ENCODE measurements at places on chromosomes 5 and 9. TPM values are rescaled to one million over a fixed set of nuclear protein-coding genes. Genes with fewer than 3 reads are reported as not detected.

DNA sequence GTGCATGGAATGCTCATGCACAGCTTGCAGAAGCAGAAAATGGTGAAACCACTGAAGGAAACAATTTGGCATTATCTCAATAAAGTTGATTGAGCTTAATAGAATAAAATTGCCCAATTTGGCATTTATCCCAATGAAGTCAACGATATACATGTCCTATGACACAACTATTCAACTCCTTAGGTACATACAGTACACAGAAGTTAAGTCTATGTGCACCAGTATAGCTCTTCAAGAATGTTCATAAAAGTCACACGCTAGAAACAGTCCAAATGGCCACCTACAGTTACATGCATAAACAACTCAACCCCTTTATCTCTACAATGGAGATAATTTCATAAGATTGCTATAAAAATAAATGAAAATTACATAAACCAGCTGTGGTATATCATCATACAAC lies 184.5 kb downstream of the DENND1A start:
- no peak for DNase-seq

Gene CLIC3
- 8.4 TPM for total RNA-seq

- DNase-seq: no peak
Measured at GRCh38 chr9:110626101-110626829, 42.3 kb upstream of the MUSK start.

DNA sequence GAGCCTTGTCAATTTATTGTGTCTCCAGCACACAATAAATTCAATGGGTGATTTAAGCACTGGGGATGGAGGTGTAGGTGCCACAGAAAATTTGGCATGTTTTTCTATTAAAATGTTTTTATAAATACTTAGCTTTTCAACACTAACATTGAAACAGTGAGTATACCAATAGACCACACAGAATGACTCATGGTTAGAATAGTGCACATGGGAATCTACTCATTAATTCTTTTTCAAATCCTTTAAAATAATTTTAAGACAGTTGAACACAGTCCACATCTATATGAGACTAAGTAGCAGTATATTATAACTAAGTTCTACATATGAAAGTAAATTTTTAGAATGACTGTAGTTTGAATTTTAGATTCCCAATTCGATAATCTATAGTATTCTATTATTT lies 67.1 kb downstream of the LNPEP start:
- DNase-seq: no peak
